Globus pallidus (tissue), 1 donor: ENCODE measurements at places on chromosomes 1 and 21.
A peak's percentile ranks its signal among the peaks of the same experiment; 100 is the strongest.

GRCh38 chr1:197738927-197739326 lies 36.4 kb downstream of the DENND1B start:
- no peak for DNase-seq

DNA sequence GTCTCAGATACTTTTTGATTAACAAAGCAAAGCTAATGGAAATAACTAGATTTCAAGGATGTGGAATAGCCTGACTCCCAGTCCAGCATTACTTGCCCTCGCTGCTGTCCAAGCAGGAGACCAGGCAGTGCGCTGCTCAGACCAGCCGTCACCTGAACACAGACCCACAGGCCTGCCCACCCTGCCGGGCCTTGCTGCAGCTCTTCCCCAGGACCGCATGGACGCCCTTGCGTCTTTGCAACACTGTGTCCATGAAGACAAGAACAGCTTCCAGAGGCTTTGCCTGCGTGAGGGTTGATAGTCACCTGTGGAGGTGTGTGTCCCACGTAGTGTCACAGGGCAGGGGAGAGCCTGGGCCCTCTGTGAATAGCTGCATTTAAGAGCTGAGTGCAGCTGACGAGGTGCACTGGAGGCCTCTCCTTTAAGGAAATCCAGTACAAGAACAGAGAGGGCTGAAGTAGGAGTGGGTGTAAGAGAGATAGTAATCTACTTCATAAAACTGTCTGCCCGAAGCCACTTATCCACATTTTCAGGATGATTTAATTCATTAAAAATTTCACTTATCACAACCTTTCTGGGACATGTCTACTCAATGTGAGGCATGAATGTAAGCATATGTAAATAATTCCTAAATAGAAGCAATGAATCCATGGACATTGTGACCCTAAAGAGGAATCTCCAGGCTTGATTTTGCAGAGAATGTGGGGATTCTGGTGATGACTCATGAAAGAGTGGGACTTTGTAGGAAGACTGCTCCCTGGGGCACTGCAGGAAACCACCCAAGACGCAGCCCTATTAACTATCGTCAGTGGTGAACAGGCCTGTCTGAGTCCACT lies 176.2 kb upstream of the RAB4A start:
- no peak for DNase-seq

- DNase-seq: no peak
Measured at GRCh38 chr1:46451948-46452930, 37.4 kb upstream of the DMBX1 start.

DNA sequence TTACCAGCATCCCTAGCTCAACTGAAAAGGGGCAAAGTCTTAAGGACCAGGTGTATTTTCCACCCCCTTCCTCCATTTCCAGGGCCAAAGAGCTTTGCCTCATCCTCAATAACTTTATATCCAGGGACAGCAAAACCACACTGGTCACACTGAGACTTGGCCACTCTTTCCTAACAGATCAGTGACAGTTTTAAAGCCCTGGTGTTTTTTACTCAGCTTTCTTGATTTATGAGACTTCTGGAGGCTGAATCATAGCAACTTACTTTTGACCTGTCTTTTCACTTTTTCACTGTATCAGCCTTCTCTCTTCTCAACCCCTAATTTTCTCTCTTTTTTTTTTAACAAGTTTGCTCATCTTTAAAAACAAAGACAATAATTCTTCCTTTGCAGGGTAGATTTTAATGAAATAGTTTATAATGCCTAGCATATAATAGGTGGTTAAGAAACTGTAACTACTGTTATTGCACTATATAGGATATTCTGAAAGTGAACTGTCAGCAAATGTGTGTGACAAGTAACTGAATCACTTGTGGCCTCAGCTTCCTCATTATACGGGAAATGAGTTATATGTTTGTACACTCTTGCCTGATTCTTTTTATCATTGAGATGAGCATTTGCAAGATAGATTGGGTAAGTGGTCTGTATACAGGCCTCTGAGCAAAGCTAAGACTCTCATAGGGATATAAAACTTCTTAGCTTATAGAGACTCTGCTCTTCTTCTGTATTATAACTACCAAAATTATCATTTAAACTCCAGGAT lies 19.7 kb upstream of the DYNLT5 start:
- no peak for DNase-seq

GRCh38 chr1:224338150-224338838 lies 8.3 kb upstream of the NVL start:
- no peak for DNase-seq

DNA sequence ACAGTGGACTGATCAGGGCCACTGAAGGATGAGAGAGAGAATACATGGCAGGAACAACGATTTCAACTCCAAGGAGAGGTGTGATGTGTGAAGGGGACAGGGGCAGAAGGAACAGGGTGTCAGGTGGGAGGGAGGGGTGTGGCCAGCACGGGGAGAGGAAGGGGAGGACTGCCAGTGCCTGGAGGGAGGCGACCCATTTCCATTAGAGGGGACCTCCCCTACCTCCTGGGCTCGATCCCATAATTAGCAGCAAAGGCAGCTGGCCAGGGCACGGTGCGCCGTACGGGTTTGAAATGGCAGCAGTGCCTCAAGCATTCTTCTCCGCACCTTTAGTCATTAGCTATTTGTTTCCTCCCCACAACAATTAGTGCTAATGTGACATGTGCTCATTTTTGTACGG lies 22.7 kb downstream of the CRYAA start:
- DNase-seq: no peak

GRCh38 chr21:14900058-14900457 lies 164.7 kb downstream of the NRIP1 start:
- DNase-seq: no peak

GRCh38 chr1:8303141-8303540 lies 14.8 kb upstream of the SLC45A1 start:
- DNase-seq: no peak

- no peak for DNase-seq
Measured at GRCh38 chr1:196545222-196545621, 63.0 kb downstream of the KCNT2 start.

GRCh38 chr1:205766038-205766437 lies 9.2 kb downstream of the RAB29 start:
- DNase-seq: no peak

DNA sequence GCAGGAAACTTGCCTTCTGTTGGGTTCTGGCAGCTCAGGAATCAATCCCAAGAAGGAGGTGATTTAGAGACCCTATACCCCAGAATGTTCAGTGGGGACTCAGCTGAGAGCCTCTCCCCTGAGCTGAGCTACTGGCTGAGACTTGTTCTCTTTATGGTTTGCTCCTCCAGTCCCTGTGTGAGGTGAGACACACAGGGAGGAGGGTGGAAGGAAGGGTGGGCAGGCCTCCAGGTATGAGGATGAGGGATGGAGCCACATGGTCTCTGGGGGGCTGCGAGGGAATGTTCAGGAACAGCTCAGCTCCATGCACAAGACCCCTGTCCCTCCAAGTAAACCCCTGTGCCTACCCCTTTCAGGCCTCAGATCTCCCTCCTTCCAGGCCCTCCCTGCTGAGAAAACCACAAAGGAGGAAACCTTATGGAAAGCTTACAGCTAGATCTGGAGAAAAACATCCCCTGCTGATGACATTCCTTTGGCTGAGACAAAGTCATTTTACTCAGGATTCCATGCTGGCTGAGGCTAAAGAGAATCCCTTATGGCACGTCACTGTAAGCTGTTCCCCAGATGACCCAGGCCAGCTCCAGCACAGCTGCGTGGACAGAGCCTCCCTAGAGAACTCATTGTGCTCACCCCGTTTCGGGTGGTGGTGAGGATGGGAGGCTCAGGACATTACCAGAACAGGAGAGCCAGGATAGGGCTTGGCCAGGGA lies 91.5 kb upstream of the IPO9 start:
- peak; percentile 92 for DNase-seq

GRCh38 chr1:225849925-225850324 lies 32.3 kb downstream of the TMEM63A start:
- no peak for DNase-seq

DNA sequence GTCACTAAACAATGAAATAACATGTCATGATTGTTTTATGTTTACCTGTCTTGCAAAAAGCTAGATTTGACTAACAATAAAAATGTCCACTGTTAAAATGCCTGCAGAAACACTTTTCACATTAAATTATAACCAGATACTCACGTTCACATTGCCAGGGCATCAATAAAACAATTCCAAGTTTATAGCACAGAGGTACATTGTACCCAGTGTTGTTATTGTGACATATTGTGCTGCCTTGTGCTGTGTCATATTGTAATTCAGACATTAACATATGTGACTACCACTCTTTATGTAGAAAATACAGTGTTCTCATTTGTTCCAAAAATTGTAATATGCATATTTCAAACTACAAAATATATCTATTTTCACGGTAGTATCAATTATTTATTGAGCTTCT lies 766.1 kb downstream of the NCAM2 start:
- DNase-seq: no peak

GRCh38 chr1:198295971-198296370 lies 139.2 kb downstream of the NEK7 start:
- no peak for DNase-seq

- DNase-seq: peak; percentile 78
Measured at GRCh38 chr21:21232320-21232719, 234.1 kb downstream of the NCAM2 start.

DNA sequence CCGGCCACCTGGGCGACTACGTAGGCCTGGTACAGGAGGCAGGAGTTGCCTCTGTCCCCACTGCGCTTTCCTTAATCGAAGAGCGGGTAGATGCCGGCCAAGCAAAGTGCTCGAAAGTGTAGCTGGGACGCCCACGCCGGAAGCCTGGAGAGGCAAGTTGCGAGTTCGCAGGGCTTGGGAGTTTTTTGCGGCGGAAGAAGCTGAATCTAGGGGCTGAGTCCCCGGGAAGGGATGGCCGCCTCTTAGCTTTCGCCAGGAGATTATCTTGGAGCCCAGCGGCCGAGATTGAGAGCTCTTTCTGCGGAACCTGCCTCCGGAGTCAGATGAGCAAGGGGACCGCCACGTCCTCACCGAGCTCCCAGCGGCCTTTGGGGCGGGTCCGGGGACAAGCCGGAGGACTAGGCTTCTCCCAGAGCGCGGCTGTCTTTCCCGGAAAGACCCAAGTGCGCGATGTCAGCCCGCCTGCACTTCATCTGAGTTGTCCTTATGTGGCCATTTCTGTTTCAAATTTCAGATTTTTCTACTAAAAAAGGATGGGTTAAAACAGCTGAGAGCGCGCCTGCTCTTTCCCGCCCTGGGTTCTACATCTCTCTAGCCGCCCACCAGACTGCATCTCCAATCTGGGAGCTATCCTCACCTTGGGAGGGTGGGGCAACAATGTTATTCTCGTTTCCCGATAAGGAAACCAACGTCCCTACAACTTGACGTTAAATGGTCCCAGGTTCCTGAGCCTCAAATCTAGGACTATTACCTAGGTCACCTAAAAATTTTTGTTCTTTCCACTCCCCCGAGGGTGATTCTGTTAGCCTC lies 12.4 kb upstream of the TBX15 start:
- DNase-seq: no peak

DNA sequence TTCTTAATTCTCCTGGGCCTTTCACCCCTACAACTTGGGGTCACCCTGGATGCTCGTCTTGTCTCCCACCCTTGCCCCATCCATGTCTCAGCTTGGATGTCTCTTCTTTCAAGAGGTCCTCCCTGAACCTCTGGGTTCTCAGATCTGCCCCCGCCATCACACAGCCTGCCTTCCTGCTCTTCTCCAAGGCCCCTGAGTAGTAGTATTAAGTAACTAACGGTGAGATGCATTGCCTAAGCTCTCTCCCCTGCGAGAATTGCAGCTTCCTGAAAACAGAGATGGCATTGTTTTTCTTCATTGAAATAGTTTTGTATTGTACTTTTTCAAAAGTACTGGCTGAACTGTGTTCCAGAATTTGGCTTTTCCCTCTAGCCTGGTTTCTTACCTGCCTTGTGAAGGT lies 16.0 kb downstream of the MIIP start:
- no peak for DNase-seq

DNA sequence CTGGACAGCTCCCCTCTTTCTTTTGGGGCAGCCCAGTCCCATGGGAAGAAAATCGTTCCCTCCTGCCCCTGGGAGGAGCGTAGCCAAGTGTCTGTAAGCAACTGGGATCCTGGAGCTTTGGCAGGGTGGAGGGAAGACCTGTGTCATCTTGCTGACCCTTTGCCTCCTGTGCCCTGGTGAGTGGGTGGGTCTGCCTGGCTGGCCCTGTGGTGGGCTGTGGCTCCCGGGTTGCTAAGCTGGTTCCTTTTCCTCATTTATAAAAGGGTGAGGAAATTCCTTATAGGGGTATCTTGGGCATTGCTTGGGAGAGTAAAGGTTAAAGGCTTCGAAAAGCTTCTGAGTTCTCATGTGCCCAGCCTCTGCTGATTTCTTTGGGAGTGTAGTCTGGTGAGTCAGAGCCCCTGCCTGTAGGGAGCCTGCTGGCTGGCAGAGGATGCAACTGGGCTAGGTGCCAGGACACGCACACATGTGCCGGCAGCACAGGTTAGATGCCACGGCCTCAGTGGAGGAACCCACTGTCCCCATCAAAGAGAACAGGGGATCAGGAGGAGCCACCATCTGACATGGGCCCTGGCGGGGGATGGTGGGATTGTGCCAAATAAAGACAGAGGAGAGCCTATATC lies 85.2 kb downstream of the ARHGEF10L start:
- no peak for DNase-seq

GRCh38 chr1:1460540-1461130 lies 10.9 kb upstream of the ATAD3B start:
- DNase-seq: no peak

- DNase-seq: no peak
Measured at GRCh38 chr1:48772211-48772610, 4.5 kb downstream of the BEND5 start.

DNA sequence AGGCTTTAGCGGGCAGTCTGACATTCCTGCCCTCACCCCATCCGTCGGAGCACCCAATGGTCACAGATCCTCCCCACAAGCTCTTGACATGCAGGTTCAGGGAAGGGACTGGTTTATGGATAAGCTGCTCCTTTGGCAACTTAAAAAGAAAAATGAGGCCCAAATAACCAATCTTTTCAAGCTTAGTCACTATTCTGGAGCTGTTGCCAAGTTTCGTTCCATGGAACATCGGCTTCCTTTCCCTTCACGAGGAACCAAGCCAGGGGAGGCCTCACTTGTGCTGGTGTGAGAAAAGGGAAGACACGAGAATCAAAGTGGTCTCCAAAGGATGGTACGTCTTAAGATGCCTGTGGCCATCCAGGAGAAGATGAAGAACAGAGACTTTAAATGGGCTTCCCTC lies 46.1 kb upstream of the LPAR3 start:
- DNase-seq: no peak

DNA sequence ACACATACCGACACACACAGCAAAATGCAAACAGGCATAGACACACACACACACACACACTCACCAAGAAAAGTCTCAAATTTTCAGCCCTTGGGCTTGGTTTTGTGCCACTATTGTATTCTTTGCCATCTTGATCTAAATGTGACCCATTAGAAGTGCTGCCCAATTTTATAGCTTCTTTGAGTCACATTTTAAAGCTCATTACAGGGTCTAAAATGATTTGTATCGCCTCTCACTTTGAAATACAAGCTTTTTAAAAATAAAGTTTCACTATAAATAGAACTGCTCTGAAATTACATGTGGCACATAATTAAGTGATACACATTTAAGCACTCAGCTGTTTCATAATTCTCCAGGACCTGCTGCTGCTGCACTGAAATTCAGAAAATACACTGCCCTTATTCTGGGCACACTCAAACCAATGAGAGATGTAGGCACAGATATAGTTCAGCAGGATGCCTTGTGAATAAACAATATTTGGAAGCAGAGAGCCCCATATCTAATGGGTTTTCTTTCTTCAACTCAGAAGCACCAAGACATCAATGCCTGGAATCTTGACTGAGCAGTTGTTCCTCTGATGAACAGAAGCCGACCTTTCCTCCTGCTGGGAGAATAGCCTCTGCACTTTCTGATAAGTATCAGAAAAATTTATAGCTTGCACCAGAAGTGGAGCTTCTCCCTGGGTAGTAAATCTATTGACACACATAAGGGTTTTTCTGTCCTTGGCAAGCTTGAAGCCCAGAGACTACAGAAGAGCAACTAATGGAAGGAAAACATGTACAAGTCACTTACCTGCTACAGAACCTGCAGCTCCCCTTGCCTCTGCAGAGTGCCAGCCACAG lies 37.0 kb upstream of the PLPPR4 start:
- DNase-seq: no peak
